ENCODE measurements at places on chromosomes 11 and 22. TPM values are rescaled to one million over a fixed set of nuclear protein-coding genes. Genes with fewer than 3 reads are reported as not detected.

DNA sequence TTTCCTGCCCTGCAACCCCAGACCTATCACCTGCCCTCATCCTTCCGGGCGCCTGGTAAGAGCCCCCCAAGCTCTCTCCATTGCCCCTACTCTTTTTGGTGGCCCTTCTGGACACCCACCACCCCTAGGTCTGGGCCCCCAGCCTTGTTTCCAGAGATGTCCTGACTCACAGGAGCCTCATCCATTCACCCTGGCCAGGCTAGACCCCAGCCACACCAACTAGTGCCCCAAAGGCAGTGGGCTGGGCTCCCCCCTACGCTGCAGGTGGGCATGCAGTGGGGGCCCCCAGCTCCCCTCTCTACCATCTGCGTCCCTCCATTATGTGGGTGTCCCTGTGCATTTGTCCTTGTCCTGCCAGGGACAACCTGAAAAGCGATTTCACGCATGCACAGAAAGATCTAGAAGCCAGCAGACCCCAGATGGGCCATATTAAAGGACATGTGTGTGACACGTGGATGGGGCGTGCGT, 1.4 kb downstream of the MRGPRF start:
- DNase-seq: no peak

DNA sequence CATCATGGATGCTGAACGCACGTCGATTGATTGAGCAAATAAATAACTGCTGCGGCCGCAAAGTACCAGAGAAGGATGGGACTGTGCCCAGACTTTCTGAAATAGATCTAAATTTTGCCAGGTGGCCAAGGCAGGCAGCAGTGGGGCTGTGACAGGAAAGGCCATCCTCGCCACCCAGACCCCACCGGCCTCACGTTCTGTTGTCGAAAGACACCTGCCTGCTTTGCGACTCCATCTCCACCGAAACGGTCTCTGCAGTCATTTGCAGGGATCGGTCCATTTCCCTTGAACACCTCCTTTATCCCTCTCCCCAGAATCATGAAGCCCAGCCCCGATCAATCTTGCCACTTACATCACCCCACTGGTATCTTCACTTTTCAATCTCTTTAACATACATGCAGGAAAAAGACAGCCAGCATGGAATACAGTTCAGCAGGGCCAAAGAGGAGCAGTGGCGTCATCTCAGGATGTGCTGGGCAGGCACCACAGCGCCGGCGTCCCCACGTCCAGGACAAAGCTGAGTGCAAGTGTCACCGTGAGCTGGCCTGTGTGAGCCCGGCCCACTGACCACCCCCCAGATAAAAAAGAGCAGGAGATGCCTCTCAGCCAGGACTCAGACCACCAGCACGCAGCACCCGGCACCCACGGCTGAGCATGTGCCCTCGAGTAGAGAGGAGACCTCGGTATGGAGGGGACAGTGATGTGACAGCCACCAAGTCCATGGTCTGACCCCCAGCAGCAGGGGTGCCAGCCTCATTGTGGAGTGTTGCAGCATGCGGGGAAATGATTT, 610.3 kb downstream of the TBC1D22A start:
- DNase-seq: no peak

DNA sequence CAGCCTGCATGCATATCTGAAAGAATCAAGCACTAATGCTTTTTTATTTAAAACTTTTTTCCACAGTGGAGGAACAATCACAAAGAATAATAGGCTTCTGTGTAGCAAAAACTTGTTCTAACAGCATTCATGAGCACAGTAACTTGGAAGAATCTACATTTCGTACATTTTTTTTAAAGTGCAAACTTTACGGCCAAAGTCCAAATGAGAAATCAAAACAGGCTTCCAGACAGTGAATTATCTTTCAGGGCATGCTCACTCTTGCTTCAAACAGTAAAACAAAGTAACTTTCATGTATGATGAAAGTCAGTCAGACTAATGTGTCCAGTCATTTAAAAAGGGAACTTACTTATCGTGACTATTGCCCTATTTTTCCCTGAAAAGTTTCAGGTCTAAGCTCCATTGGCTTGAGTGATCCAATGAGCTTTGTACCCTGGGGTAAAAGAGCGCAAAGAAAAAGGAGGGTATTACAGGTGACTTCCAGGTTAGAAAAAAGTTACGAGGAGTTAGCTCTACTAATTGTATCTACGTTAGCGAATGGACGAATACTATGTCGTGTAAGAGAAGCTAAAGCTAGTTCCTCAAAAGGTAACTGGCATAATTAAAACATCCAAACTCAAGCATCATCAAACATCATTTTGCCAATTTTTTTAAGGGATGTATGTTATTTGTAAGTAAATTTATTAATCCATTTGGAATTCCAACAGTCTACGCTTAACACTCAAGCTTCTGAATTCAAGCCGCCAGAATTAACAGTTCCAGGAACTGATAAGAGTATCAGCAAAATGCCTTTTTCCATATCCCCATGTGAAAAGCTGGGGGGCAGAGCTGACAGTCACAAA, 1.7 kb downstream of the PICALM start:
- DNase-seq: no peak

- no peak for DNase-seq
Observed at GRCh38 chr11:132311703-132312102, 941.3 kb downstream of the NTM start.

DNA sequence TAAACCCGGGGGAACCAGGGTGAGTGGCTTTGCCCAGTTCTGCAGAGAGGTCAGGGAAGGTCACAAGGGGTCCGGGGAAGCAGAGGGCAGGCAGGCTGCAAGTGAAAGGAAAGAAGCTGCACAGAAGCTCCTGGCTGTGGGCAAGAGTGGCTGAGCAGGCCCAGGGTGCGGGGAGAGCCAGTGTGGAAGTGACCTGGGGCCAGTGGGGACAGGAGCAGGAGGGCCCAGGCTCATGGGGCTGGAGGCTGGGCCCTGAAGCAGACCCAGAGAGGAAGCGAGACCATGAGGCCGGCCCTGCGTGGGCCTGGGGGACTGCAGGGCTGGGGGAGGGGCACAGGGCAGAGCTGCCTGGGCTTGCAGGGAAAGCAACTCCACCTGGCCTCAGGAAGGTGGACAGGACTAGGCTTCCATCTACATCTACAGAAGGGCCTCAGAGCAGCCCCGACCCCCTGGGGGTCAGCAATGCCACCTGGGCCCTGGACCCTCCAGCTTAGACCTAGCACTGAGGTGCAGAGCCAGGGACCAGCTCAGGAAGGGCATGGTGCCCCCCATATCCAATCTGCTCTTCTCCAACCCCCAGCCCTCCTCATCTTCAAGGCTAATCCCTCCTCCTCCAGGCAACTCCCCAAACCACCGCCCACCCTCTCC, 11.6 kb downstream of the IGF2 start:
- DNase-seq: no peak

- DNase-seq: no peak
Observed at GRCh38 chr11:108576523-108576922, 17.0 kb downstream of the EXPH5 start.

DNA sequence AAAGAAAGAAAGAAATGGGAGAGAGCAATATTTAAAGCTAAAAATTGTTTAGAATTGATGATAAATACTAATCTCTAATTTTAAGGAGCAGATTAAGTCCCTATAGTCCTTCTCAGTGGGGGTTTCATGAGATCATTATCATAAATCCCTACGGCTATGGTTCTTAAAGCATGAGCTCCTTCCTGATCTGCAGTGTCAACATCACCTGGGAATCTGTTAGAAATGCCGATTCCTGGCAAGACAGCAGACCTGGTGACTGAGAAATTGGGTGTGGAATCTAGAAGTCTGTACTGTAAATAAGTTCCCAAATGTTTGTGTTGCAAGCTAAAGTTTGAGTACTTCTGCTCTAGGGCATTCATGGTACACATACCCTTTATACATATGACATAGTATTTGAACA, 12.6 kb downstream of the HIKESHI start:
- no peak for DNase-seq

DNA sequence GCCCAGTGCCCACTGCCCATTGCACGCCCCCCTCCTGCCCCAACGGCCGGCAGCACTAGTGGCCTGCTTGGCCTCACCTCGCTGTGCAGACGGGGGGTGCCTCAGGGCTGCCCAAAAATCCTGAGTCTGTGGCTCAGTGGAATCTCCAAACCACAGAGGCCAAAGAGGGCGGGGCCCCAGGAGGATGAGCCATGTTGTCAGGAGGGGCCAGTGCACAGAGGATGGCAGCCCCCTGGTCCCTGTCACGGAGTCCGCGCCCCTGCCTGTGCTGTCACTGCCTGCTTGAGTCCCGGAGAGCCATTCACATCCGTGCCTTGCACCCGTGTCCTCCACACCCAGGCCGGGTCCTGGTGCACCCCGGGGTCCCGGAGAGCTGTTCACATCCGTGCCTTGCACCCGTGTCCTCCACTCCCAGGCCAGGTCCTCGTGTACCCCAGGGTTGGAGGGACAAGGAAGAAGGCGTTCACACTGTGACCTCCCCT, 36.4 kb upstream of the MUC5AC start:
- no peak for DNase-seq

DNA sequence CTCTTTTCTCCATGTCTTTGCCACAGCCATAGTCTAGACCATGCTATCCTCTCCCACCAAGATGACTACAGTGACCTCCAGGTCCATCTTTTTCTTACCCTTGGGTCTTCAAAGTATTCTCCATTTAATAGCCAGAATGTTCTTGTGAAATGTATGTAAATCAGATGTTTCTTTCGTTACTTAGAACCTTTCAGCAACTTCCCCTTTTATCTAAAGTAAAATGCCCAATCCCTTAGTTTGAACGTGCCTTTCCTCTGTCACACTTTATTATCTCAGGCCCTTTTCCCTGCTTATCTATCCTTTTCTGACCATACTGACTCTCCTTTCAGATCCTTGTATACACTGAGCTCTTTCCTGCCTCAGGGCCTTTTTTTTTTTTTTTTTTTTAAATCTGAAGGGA, 17.9 kb downstream of the RBM4B start:
- DNase-seq: no peak

- peak; percentile 59 for DNase-seq
Observed at GRCh38 chr22:38824585-38824984, 19.2 kb downstream of the NPTXR start.

DNA sequence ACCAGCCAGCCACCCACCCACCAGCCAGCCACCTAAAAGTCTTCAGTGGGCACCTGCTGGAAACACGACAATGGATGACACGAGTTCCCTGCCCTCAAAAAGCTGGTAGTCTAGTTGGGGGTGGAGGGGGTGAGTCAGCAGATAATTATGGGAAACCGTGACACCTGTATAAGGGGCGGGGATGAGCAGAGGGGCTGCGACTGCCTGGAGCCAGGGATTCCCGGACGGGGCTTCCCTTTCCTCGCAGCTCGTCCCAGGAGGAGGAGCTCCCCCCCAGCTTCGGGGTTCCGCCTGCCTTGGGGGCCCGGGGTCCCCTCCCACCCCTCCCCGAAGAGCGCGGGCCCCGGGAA, 2.3 kb upstream of the RTN4RL2 start:
- DNase-seq: no peak

- DNase-seq: no peak
Observed at GRCh38 chr11:119878990-119879389, 150.0 kb upstream of the NECTIN1 start.

- DNase-seq: no peak
Observed at GRCh38 chr11:100635194-100635593, 51.9 kb upstream of the ARHGAP42 start.

DNA sequence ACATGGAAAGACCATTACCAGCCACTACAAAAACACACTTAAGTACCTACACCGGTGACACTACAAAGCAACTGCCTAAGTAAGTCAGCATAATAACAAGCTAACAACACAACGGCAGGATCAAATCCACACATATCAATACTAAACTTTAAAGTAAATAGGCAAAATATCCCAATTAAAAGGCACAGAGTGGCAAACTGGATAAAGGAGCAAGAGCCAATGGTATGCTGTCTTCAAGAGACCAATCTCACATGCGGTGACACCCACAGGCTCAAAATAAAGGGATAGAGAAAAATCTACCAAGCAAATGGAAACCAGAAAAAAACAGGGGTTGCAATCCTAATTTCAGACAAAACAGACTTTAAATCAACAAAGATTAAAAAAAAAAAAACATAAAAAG, 261.5 kb upstream of the TENM4 start:
- DNase-seq: no peak

GRCh38 chr22:32803738-32804435, 2.4 kb downstream of the TIMP3 start:
- DNase-seq: no peak

GRCh38 chr11:61766353-61766841, 14.0 kb downstream of the MYRF start:
- DNase-seq: no peak

- DNase-seq: no peak
Observed at GRCh38 chr22:42275970-42276369, 5.5 kb upstream of the TCF20 start.

GRCh38 chr11:14537134-14537599, 17.0 kb upstream of the PSMA1 start:
- DNase-seq: peak; percentile 13

- DNase-seq: no peak
Observed at GRCh38 chr22:48541401-48542098, 1286.1 kb downstream of the BRD1 start.

DNA sequence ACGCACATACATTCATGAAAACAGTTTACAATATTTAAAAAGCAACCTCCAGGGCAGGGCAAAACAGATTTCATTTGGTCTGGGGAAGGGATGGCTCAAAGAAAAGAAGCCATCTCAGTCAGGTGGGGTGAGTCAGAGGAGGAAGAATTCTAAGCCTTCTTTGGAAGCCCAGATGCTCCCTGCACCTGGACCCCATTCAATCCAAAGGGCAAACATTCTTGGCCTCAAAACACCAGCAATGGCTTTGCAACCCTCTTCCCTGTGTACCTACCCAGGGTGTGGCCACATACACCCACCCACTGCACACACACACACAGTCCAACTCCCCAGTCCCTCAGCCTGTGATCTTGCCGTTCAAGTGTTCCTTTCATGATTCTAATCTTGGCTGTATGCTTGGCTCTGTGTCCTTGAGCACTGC, 2.0 kb downstream of the KCNE3 start:
- DNase-seq: no peak

DNA sequence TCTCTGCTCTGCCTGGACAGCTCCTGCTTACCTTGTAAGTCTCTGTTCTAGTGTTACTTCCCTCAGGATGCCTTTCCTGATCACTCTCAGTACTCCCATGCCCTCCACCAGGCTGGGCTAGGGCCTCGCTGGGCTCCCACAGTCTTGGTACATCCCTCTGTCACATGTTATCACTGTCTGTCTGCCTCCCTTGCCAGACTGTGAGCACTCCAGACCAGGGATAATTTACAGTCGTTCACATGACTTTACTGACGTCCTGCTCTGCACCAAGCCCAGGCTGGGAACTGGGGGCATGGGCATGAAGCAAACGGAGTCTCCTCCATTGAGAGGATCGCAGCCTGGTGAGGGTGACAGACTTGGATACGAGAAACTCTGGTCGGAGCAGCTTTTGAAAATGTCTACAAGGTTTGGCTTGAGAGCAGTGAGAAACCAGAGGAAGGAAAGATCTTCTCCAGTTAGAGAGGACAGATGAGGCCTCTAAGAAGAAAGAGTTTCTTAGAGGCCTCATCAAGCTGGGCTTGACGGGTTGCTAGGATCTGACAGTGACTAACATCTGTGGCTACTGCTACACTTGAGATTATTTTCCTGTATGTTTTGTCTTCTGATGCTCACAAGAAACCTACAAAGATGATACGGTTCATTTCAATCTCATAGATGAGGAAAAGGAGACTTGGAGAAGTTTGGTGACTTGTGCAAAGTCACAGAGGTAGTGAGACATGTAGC, 12.5 kb downstream of the USP35 start:
- DNase-seq: no peak

The HPX gene
- polyA plus RNA-seq: 4.4 TPM

The ASPHD2 gene
- 3.9 TPM for polyA plus RNA-seq

The APOL4 gene
- 8.0 TPM for polyA plus RNA-seq

The SCUBE1 gene
- 15.9 TPM for polyA plus RNA-seq

The GLYAT gene
- polyA plus RNA-seq: 160 TPM

The OR6A2 gene
- 0.03 TPM for polyA plus RNA-seq

The SCGB1A1 gene
- polyA plus RNA-seq: not detected

The PLA2G3 gene
- 0.24 TPM for polyA plus RNA-seq

The GRK3 gene
- 8.9 TPM for polyA plus RNA-seq
